ENCODE measurements at places on chromosomes 3 and 15.

- no peak for DNase-seq
Observed at GRCh38 chr3:17442332-17443049, 299.9 kb downstream of the TBC1D5 start.

- DNase-seq: no peak
Observed at GRCh38 chr15:89972085-89972484, 29.0 kb upstream of the ZNF710 start.

DNA sequence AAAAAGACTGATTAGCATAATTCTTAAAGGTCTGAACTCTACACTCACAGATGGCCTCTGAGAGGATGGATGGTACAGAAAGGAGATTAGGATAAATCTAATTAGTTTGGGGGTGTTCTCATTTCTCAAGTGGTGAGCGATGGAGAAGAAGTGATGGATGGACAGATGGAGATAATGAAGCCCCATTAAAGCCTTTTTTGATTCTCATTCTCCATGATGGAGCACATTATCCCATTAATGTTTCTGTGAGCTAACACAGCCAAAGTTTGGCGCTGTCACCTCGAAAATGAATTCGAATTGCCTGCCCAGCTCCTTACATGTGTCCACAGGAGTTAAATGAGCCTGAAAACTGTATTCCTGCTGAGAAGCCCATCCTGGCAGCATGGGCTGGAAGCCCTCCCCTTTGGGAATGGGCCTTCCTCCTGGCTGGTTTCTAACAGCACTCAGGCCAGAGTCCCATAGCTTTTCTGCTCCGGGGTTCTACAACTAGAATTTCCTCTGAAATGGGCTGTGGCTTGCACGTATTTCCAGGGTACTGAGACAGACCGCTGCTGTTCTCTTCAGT is 726.0 kb upstream of the CFAP20DC start:
- no peak for DNase-seq

- DNase-seq: no peak
Observed at GRCh38 chr3:29291260-29291981, 10.6 kb downstream of the RBMS3 start.

- no peak for DNase-seq
Observed at GRCh38 chr3:23276913-23277658, 74.0 kb downstream of the UBE2E2 start.

DNA sequence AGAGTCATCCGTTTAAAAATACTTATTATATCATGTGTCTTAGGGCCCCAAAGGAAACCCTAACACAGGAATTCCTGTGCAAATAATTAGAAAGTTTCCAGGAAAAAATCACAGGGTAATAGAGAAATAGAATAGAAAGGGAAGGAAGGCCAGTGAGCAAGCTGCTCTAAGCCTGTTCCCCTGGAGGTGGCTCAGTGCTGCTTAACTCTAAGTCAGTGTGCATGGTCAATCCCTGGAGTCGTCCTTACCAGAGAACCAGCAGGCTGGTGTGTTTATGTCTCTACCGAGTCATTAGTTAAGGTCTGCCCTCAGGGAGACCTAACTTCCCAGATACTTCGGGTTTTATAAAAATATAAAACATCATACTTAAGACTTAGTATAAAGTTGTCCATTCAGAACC is 21.0 kb upstream of the MCF2L2 start:
- DNase-seq: no peak

DNA sequence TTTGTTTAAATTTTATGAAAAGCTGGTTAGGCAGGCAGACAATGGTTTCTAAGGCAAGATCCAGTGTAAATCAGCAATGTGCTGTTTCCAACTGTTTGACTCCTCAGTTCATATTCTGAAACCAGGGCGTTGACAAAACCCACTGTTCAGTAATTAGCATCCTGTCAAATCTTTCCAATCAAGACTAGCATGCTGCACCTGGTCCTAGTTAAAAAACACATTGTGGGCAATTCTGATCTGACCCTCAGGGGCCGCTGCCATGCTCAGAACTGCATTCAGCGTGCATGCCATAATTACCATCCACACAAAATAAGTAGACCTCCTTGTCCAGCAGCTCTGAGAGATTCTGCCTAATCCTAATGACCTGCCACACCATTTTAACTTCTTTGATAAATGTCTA is 20.9 kb upstream of the RBP1 start:
- DNase-seq: no peak

DNA sequence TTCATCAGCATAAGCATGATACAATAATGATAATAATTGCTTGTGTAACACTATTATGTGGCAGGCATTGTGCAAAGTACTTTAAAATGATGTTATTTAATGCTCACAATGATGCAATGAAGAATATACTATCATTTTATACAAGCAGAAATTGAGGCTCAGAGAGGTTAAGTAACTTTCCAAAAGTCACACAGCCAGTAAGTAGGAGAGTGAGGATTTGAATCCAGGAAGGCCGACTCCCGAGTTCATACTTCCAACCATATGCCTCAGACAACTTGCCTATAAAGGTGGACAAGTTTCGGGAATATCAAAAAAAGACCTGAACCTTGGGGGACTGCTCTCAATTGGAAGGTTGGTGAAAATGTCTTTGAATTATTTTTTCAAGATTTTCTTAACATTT is 19.9 kb downstream of the RARB start:
- DNase-seq: no peak

- no peak for DNase-seq
Observed at GRCh38 chr15:39627451-39628143, 46.7 kb downstream of the THBS1 start.

- DNase-seq: no peak
Observed at GRCh38 chr3:53223025-53223424, 32.8 kb downstream of the TKT start.

GRCh38 chr3:146130881-146131371 is 30.1 kb downstream of the PLOD2 start:
- peak; percentile 42 for DNase-seq

DNA sequence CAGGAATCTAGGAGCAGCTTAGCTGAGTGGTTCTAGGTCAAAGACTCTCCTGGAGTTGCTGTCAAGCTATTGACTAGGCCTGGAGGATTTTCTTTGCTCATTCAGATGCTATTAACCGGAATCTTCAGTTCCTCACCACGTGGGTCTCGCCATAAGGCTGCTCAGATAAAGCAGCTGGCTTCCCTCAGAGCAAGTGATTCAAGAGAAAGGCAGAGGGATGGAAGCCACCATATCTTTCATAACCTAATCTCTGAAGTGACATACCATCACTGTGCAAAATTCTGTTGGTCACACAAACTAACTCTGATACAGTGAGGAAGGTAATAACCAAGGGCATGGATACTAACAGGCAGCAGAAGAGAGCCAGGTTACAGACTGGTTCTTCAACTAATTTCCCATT is 72.7 kb upstream of the FLNB start:
- no peak for DNase-seq

DNA sequence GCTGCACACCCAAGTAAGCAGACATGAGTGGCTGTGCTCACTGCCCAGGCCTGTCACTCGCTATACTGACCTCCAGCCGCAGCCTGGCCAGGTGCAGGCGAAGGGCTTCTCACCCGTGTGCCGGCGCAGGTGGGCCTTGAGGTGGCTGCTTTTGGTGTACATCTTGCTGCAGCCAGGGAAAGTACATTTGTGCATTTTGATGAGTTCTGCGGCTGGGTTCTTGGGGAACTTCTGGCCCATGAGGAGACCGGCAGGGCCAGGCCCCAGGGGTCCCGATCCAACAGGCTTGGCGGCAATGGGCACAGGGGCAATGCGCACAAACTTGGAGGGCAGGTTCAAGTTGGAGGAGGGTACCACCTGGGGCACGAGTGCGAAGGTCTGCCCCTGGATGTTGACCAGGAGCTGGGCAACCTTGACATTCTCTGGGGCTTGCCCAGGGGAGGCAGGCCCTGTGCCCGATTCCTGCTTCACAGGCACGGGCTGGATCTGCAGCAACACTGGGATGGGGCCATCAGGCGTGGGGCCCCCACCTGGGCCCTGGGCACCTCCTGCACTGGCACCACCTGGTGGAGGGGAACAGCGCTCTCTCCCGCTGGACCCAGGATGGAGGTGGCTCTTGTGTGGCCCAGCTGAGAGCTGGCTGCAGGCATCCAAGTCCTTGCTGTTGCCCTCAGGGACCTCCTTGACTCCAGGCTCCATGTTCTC is 5.3 kb downstream of the KLF15 start:
- DNase-seq: no peak

- DNase-seq: no peak
Observed at GRCh38 chr15:37124331-37124730, 24.0 kb upstream of the MEIS2 start.

- no peak for DNase-seq
Observed at GRCh38 chr3:154496978-154497377, 67.0 kb upstream of the GPR149 start.

DNA sequence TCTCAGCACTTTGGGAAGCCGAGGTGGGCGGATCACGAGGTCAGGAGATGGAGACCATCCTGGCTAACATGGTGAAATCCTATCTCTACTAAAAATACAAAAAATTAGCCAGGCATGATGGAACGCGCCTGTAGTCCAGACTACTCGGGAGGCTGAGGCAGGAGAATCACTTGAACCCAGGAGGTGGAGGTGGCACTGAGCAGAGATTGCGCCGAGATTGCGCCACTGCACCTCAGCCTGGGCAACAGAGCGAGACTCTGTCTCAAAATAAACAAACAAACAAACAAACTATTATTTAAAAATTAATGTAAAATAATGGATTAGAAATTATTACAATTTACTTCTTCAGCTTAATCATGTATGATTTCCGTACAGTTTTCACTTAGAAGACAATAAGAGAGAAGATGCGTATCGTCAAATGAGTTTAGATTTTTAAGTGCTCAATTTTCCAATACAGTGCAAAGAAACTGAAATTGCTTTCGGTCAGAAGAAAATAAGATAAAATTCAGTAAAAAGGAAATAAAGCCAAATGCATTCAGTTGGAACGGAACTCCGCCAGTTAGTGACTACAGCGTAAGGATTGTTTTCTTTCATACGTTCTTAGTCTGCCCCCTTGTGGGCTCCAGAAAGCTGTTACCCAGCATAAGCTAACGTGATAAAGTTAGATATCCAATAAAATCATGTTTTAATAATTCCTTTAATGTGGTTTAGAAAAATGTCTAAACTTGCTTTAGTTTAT is 24.8 kb downstream of the AADAC start:
- DNase-seq: peak; percentile 69

DNA sequence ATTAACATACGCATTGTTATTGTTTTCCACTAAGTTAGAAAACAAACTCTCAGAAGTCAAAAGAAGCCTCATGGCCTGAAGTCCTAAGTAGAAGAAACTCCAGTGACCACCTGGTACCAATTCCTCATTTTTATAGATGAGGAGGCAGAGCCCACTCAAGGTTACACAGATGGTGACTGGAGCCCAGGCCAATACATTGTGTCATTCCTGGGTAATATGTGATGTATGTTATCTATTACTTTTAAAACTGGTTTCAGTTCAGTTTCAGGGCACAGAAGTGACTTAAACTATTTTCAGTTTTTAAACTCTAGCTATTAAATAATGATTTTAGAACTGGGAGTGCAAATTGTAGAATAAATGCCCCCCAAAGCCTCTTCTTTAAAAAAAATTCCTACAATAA is 66.7 kb upstream of the STXBP5L start:
- DNase-seq: no peak

DNA sequence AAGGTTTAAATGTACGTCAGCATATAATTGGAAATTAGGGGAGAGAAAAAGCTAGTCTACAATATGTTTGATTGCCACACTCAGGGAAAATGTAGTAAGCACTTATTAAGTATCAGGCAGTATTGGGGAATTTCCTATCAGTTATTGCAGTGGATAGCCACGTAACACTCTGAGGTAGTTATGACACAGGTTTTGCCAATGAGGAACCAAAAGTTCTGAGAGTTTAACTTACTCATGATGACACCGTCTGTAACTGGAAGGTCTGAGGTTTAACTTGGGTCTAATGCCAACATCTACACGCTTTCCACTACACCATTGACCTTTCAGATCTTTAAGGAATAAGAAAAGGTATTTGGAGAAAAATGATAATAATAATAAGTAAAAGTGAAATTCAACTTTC is 89.5 kb downstream of the ZMAT3 start:
- no peak for DNase-seq

DNA sequence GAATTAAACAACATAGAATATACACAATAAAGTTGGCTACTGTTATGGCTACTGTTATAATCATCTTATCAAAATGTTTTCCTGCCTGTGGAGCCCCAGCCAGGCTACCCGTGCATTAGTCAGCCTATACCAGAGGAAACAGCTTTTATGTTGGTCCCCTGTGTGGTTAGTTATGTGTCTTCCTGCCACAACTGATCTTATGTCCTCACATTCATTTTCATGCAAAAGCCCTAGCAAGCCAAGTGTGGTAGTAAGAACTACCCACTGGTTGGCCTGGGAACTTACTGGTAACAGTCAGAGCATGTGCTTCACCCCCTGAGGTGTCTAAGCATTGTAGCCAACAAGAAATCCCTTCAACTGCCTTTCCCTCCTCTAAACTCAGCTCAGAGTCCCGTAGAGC is 21.8 kb downstream of the MGLL start:
- no peak for DNase-seq

- DNase-seq: no peak
Observed at GRCh38 chr3:156816091-156816793, 9.9 kb upstream of the LEKR1 start.

DNA sequence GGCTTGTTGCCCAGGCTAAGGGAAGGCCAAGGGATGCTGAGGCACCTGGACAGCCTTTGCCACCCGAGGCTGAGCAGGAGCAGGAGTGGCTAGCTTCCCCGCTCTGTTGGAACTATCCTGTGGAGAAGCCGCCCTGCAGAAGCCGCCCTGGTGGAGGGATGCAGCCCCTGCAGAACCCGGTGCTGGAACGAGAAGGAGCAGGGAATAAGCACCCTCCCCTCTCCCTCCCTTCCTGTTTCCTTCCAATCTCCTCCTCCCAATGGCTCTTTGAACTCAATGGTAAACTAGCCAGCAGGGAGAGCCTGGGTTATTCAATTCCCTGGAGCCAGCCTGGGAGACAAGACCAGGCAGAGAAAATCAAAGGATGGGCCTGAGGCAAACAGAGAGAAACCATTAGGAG is 11.8 kb upstream of the HRG start:
- no peak for DNase-seq

GRCh38 chr15:45134682-45135604 is 5.1 kb downstream of the DUOX1 start:
- no peak for DNase-seq

GRCh38 chr3:43138488-43139231 is 32.8 kb upstream of the POMGNT2 start:
- DNase-seq: no peak

- no peak for DNase-seq
Observed at GRCh38 chr3:144763878-144764454, 792.3 kb downstream of the DIPK2A start.

DNA sequence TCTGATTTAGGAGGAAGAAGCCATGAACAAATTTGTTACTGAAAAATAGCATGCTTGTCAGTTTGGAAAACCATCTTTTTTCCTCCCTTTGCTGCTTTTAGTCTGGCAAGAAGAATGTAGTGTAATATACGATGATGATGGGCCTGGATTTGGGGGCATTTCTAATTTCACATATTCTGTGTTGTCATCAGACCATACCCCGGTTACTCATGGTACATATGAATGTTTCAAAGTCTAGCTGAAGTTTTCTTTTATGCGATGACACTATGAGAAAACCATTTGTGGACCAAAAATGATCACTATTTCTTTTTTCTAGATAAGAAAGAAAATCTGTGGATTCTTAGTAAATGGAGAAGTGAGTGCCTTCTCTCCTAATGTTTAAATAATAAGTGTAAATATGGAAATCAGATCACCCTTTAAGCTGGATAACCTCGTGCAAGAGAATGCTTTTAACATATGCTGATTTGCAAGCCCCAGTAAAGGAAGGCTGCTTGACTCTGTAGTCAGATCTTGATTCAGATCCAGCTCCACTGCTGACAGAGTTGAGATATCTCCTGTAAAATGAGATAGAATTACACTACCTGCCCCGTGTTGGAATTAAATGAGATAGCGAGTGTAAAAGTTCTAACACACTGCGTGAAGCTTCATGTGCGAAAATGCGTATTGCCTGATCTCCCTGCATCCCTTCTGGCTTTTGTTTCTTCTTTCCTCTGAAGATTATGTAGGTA is 3.0 kb downstream of the MEF2A start:
- DNase-seq: no peak
